ENCODE measurements at places on chromosomes 11 and 22.

DNA sequence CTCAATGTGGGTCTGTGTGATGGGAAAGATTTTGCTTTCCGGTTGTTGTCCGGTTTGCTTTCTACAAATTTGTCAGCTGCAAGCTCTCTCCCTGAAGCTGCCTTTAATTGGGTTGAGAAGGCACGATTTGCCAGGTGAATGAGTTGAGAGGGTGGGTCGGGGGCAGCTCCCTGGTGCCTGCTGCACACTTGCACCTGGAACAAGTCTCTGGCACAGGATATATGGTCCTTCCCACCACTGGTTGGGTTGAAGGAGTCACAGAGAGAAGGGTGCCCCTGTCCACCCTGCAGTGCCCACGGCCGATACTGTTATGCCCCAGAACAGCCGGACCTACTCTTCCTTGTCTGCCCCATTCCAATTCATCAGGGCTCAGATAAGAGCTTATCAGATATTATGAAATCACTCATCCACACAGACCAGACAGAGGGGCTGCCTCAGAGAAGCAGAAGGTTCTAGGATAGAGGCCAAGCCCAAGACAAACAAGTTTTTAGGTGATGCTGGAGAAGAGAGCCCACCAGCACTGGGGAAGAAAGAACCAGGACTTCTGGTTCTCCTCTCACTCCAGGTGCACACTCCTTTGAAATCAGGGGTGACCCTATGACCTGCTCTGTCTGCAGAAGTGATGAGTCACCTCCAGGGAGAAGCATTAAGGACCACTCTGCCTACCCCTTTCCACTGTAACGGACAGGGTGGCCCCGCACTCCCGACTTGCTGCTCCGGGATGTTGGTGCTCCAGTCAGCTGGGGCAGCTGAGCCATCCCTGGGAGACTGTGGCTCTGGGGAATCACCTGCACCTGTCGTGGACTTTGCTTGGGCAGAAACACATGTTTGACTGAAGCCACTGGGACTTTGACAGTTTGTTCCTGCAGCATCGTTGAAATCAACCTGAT, 45.3 kb downstream of the RTL6 start:
- DNase-seq, result no peak

- DNase-seq, result no peak
Observed at GRCh38 chr22:29233277-29233877, 27.7 kb downstream of the EMID1 start.

GRCh38 chr11:38300570-38300969, 1702.5 kb upstream of the RAG2 start:
- no peak for DNase-seq

GRCh38 chr22:23248583-23248982, 68.3 kb downstream of the BCR start:
- DNase-seq, result no peak

- no peak for DNase-seq
Observed at GRCh38 chr11:15969701-15970329, 386.5 kb downstream of the SOX6 start.

GRCh38 chr11:14148653-14149273, 186.2 kb downstream of the SPON1 start:
- no peak for DNase-seq

DNA sequence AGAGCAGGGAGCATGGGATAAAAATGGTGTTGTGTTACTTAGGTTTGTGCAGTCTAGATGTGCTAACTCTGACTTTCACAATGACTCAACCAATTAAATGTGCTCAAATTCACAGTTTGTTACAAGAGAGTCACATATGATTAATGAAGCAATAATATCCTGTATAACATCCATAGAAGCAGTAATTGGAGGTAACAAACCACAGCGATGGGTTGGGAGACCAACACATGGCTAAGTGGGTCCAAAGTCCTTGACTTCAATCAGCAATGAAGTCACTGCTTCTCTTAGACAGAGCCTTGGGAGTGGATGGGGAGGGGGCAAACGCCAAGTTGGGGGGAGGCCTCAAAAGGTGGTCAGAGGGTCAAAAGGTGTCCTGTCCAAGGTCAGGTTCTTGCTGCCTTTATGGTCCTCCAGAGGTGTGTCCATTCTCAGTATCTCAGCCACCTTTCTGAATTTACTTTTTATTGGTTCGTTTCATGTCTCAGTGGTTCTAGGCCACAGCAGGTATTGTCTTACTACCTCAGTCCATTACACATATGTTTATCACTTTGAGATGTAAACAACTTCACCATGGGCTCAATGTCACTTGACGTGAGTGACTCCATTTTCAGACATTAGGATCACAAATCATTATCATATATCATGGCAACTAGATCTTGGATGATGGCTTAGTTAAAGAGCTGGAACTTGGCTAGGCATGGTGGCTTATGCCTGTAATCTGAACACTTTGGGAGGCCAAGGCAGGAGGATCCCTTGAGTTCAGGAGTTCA, 32.4 kb downstream of the SLN start:
- no peak for DNase-seq

GRCh38 chr11:82873919-82874333, 26.3 kb downstream of the PRCP start:
- DNase-seq, result no peak

GRCh38 chr11:74685905-74686304, 45.3 kb downstream of the CHRDL2 start:
- DNase-seq, result no peak

- no peak for DNase-seq
Observed at GRCh38 chr11:92224054-92224406, 588 bp upstream of the FAT3 start.

GRCh38 chr11:71293961-71294782, 41.8 kb upstream of the SHANK2 start:
- no peak for DNase-seq

GRCh38 chr22:24069721-24070120, 58.6 kb downstream of the CABIN1 start:
- DNase-seq, result no peak

- no peak for DNase-seq
Observed at GRCh38 chr11:111982541-111983186, 42.5 kb upstream of the DLAT start.

GRCh38 chr22:39365492-39365780, 15.6 kb downstream of the SYNGR1 start:
- no peak for DNase-seq

GRCh38 chr11:44755556-44756523, 29.1 kb downstream of the TSPAN18 start:
- no peak for DNase-seq

DNA sequence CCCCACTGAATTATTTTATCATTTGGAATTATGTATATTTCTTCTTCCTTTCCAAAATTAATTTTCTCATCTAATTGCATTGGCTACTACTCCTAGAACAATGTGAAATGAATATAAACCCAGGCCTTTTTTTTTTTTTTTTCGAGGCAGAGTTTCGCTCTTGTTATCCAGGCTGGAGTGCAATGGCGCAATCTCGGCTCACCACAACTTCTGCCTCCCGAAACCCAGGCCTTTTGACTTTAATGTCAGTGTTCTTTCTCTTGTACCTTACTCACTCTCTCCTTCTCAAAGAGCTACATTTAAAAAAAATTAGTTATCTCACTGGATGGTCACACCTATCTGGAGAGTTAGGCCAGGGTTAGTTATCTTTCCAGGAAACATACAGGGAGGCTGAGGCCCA, 35.3 kb upstream of the LRRC32 start:
- DNase-seq, result no peak

- no peak for DNase-seq
Observed at GRCh38 chr22:45425101-45425500, 11.6 kb downstream of the RIBC2 start.

- no peak for DNase-seq
Observed at GRCh38 chr11:124078591-124078990, 36.7 kb upstream of the VWA5A start.

DNA sequence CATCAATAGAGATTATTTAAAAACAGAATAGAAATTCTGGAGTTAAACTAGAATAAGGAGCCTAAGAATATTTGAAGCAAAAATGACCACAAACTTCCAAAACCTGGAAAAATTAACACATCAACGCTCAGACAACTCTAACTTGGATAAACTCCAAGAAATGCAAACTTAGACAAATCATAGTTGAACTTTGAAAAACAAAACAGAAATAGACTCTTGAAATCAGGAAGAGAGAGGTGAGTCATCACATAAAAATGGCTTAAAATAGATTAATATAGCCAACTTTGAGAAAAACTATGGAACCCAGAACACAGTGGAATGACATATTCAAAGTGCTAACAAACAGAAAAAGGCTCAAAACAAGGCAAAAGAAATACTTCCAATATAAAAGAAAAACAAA, 974.2 kb downstream of the JRKL start:
- no peak for DNase-seq

- no peak for DNase-seq
Observed at GRCh38 chr11:8310743-8311298, 47.1 kb upstream of the LMO1 start.

DNA sequence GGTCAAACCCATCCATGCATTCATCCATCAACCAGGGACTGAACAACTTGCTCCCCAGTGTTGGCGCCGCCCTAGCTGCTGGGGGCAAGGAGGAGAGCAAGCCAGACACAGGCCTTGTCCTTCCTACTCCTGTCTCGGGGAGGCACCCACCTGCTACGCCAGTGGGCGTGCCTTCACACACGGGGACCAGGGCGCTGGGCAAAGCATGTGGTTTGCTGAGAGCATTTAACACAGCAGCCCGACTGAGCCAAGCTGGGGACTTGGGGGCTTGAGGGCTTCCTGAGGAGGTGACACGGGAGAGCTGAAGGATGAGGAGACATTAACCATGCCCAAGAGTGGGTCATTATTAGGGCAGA, 30.6 kb downstream of the CACNA1I start:
- DNase-seq, result no peak

GRCh38 chr11:95641495-95641894, 148.1 kb downstream of the FAM76B start:
- no peak for DNase-seq

DNA sequence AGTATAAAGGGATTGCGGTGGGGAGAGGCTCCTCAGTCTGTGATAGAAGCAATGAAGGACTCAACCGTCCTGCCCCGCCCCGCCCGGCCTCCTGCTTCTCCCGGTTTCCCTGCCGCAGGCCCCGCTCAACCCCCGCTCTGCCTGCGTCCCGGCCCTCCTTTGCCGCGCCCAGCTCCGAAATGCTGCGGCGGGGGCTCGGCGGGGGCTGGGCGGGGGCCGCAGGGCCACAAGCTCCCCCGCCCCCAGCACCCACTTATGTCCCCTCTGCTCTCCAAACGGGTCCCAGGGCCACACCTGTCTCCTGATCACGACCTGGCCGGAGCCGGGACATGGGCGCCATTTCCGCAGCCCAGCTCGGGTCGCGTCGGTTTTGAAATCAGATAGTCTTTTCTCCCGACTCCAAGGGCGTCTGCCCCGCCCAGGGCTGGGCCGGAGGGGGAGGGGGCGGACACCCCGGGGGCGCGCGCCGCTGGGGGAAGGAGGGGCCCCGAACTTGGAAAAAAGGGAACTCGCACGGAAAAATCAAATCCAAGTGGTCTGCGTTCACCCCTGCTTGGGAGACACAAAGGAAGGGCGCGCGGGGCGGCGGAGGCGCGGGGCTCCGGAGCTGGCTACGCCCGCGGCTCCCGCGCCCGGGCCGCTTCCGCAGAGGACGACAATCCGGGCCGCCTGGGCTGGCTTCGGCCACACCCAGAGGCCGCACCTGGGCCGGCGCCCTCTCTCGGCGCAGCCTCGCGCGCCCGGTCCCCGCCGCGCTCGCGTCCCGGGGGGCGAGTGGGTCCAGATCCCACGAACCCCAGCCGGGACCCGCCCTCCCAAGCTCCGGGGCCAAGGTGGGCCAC, 70.6 kb upstream of the EP300 start:
- DNase-seq, result peak; percentile 47

GRCh38 chr11:76559346-76559745, 111.2 kb downstream of the LRRC32 start:
- no peak for DNase-seq

GRCh38 chr22:37269936-37270678, 12.2 kb upstream of the CYTH4 start:
- DNase-seq, result no peak

DNA sequence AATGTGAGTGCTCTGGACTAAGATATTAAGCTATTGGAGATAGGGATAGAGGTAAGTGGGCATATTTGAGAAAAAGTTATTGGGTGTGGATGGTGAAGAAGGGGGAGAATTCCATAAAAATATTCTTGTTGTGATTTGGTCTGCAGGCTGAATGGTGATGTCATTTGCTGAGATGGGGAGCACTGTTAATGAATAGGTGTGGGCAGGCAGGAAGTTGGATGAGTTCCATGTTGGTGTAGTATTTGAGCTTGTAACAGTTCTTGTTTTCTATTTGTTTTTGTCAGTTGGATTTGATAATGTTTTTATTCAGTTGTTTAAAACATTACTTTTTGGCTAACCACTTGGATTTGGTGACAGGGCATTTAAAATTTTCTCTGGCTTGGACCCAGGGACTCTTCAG, 168.8 kb downstream of the C11orf87 start:
- no peak for DNase-seq

DNA sequence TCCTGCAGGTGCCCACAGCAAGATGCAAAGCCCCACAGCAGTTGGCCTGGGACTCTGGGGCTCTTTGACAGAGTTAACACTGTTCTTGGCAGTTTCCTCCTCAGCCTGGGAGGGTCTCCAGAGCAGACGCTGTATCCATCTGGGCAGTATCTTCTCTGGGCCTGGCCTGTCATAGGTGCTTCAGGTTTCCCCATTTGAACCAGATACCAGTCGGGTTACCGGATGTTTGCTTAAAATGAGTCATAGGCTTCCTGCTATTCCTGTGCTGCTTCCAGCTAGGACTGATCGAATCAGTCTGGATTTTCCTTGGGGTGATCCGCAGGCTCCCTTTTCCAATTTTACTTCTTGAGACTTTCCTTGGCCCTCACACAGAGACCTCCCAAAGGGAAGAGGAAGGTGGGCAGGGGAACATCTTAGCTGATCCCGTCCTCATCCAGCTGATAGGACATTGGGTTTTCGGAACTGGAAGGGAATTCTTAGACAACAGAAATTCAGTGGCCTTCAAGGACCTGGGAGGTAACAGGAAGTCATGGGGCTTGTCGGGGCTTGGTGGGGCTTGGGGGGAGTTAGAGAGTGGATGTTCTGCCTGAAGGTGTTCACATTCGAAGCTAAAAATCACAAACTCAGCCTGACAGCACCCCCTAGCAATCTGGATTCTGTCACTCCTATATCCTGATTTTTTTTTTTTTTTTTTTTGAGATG, 2.4 kb upstream of the RANGAP1 start:
- DNase-seq, result no peak

DNA sequence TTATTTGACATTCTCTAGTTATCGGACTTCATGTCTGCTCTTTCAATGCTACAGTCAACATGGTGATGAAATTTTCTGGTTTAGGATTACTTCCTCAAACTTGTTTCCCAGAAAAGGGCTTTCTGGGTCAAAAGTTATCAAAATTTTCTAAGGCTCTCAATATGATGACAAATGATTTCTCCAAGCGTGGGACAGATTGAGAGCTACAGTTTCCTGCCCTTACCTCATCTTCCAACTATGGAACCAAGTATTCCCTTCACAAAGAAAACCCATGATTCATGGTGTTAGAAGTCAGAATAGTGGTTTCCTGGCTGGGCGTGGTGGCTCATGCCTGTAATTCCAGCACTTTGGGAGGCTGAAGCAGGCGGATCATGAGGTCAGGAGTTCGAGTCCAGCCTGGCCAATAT, 17.8 kb downstream of the MYO18B start:
- no peak for DNase-seq

- DNase-seq, result peak; percentile 72
Observed at GRCh38 chr22:21657360-21658032, 8.3 kb upstream of the PPIL2 start.

GRCh38 chr22:33114565-33114964, 56.4 kb upstream of the SYN3 start:
- DNase-seq, result no peak

- peak; percentile 11 for DNase-seq
Observed at GRCh38 chr22:25404556-25404927, 159.9 kb upstream of the GRK3 start.

- peak; percentile 17 for DNase-seq
Observed at GRCh38 chr22:22884888-22885840, 2.5 kb upstream of the IGLL5 start.

Measured in stimulated activated CD4-positive, alpha-beta T cell treated with anti-CD3 and anti-CD28 coated beads, Interleukin-2, amount 100 ng/mL, for 48 hours (primary cell).